ENCODE measurements at places on chromosomes 12 and 14.

GRCh38 chr12:104740668-104741067 lies 217.4 kb downstream of the SLC41A2 start:
- no peak for DNase-seq

- DNase-seq = no peak
These were observed 22.6 kb downstream of the KLC1 start for GRCh38 chr14:103651585-103651984.

DNA sequence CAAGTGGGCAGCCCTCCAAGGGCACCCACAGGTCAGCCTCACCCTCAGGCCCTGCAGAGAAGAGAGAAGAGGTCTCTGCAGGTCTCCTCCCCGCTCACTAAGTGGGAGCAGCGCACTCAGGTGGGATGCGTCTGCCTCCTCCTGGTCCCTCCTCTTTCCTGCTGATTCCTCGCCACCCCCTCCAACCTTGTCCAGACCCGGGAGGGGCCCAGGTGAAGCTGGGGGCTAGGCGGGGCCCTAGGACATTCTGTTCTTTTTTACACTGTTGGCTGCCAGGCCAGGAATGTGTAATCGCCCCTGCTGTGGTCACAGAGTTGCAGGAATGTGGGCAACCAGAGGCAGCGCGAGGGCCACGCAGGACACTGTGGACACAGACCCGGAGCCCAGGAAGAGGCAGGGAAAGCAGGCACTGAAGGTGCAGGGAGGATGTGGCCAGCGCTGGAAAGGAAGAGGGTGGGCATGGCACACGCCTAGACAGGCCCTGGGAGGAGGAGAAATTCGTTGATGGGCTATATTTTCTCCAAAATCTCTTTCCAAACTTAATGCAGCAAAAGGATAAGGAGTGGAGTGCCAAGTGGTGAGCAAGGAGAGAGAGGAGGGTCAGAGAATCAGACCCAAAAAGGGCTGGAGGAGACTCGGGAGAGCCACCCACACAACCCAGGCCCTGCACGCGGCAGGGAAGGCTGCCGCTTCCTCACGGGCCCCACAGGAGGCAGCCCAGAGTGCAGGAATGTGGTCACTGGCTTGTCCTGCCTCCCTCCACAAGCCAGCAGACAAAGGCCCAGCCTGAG lies 911 bp upstream of the SCNN1A start:
- DNase-seq = peak; percentile 89

DNA sequence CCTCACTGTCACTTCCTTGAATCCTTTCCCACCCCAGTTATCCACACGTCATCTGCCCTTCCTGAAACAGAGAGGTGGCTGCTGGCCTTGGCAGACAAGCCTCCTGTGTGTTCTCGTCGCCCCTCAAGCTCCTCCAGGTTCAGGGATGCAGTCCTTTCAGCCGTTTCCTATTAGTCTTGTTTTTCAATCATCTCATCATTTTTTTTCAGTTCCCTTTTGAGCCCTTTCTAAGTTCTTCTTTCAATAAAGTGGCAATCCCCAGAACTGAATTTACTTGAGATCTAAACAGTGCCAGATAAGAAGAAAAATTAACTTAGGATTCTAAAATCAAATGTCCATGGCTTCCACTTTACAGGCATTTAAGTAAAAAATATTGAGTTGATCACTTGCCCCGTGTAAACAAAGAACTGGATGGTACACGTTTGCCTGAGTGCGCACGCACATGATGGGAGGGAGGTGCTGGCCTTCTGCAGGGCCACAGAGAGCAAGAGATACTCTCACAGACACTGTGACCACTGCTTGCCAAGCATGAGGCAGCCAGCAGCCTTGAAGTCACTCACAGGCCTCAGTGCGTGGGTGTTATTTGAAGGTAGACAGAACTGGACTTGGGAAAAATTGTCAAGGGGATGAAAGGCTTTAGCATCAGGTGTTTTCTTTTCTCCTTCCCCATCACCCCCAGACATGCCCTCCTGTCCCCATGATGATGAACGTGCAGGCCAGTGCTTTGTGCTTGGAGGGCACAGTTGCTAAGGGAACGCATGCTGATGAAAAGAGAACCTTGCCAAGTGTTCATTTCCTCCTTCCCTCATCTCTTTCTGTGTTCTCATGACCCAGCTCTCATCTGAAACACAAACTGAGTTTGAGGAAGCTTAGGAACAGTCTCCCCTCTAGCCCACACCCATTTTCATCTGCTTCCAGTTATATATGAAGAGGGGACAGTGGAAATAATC lies 408.3 kb downstream of the EGLN3 start:
- no peak for DNase-seq

DNA sequence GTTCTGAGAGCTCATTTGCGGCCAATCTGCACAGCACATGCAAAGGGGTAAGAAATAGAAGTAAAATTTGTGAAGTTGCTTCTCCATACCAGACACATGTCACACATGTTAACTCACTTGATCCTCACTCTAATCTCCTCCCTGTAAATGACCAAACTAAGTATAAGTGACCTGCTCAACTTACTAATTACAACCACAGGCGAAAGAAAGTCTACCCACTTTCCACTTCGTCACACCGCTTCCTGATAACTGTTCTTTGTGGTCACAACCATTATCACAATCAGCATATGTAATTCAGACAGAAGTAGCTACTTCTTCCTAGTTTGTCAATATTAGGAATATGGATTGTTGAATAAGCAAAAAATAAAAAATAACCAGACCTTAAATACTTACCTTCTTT lies 293.7 kb upstream of the CLEC14A start:
- no peak for DNase-seq

GRCh38 chr12:59698600-59698999 lies 102.8 kb downstream of the SLC16A7 start:
- no peak for DNase-seq

DNA sequence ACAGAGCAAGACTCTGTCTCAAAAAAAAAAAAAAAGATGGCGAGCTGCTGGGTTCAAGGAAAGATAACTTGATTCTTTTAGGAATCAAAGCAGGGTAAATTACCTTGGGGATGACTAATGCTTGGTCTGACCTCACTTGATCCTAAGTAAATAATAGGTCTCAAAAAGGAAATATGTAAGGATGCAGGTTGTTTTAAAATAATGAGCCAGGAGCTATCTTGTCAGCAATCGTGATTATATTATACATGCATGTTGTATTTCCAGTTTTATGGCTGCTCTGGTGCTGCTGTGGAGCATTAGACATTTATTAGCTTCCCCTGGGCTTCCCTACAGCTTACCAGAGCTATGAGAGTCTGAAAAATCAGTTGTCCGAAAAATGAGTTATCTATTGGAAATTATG lies 2.6 kb downstream of the EIF2B2 start:
- DNase-seq = peak; percentile 8

DNA sequence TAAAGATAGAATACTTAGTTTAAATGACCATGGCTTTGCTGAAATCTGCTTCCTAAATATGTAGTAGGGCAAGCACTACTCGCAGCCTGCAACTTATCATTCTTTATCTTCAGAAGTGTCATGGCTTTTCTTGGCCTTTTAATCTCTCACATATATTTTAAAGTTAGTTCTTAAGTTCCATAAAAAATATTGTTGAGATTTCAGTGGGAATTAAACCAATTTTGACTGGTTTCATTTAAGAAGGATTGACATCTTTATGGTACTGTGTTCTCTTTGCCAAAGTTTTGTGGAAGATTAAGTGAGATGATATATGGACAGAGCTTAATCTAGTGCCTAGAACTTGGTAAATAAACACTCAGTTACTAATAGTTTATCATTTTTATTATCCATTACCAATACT lies 56.7 kb downstream of the KIAA0586 start:
- DNase-seq = no peak

DNA sequence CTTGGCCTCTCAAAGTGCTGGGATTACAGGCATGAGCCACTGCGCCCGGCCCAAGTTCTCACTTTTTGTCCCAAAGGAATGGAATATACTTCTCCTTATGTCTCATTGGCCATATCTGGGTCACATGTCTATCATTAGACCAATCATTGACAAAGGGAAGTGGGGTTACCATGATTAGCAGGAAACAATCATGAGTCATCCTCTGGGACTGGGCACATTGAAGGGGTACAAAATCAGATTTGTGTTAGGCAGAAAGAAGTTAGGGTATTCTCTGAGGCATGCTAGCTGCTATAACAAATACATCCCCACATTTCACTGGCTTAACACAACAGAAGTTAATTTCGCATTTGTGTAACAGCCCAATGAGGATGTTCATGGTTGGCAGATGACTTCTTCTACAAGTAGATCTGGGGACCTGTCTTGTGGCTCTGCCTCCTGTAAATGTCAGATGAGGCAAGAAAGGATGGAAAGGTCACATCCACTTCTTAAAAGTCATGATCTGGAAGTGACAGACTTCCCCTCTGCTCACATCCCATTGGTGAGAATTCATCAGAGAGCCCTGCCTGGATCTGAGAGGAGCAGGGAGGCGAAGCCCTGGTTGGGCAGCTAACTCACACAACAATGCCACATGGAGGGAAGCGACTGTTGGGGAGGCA lies 3.1 kb downstream of the CCDC63 start:
- no peak for DNase-seq

- no peak for DNase-seq
These were observed 123.0 kb downstream of the FOXN3 start for GRCh38 chr14:89294060-89294459.

GRCh38 chr12:117489671-117490070 lies 128.2 kb upstream of the NOS1 start:
- DNase-seq = no peak

- peak; percentile 63 for DNase-seq
These were observed 73.0 kb downstream of the CIT start for GRCh38 chr12:119804011-119804641.

DNA sequence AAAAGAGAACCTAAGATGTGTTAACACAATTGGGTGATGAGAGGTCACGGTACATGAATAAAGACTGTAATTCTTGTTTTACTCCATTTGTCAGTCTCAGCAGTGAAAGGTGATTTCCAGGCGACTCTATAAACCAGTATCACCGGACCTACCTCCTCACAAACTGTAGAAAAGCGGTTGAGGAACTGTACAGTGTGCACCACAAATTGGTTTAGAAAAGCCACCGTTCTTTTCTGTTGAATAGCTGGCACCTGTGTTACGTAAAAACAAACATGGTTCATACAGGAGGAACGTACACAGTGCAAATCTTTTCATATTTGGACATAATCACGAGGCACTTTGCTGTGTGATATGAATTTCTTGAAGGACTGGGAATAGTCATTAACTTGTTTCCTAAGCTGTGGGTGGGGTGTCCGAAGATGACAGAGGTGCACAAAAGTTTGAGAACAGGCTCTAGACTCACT lies 663 bp downstream of the WASHC3 start:
- peak; percentile 68 for DNase-seq

GRCh38 chr14:89215114-89215513 lies 201.9 kb downstream of the FOXN3 start:
- DNase-seq = peak; percentile 49

DNA sequence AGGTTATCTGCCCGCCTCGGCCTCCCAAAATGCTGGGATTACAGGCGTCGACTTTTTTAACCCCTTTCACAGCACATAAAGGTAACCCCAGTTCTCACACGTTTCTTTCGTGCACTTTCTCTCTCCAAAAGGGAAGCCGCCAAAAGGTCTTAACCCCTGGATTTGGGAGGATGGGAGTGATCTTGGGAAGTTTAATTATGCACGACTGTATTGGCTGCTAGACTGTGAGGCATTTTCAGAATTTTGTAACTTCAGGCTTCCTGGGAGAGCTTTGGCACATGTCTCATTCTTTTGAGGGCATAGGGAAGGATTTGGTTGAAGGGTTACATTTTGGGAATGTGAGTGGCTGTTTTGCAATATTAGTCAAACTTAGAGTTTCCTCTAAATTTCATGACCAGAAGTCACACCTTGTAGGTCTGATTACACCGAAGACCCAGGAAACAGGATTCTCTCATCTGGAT lies 1.4 kb upstream of the SMARCC2 start:
- peak; percentile 59 for DNase-seq

DNA sequence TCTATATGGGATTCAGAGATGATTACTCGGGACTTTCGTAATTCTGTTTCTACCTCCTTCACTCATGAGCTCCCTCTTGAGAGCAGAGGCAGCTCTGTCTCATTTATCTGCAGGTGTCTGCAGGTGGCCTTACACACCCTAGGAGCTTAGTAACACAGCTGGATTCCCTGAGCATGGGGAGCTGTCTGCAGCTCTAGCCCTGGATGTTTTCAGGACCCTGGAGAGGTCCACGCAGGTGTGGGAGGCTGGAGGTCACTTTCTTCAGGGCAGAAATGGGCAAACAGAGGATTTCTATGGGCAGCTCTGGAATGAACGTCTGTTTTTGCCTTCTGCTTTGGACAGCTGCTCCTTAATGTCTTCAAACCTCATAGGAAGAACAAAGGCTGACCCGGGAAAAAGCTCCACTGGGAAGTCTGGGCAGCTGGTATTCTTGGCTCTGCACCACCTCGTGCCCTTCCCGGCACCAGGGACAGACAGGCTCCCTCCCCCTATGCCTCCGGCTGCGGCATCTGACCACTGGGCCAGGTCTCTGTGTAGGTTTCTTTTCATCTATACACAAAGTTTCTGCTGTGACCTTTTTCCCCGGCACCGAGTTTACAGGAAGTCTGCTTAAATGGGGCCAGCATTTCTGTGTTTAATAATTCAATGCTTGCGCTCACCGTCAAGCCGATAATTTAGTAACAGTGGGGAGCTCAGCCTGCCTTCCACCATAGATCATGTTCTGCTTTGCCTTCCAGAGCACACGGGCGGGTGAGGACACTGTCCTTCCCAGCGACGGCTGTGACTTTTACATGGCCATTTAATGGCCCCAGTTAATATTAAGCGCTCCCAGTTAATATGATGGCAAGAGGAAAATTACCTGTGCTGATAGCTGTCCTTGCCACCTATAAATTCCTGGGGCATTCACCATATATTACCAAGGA lies 320.2 kb upstream of the SFSWAP start:
- DNase-seq = peak; percentile 69

DNA sequence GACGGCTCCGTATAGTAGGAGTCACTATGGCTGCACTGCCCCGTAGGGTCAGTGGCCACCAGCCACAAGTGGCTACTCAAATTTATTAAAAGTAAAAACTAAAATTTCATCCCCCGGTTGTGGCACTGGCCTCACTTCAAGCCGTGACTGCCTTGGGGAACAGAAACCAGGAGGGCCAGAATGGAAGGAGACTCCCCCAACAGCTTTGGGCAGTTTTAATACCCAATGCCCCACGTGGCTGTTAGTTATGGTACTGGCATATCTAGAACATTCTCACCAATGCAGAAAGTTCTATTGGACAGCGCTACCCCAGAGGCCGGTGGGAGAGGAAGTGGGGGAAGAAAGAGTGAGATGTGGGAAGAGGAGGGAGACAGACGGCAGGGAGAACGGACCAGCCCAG lies 6.2 kb downstream of the NCOR2 start:
- no peak for DNase-seq

- DNase-seq = no peak
These were observed 156.3 kb downstream of the NTF3 start for GRCh38 chr12:5588176-5588575.

GRCh38 chr14:99703381-99703780 lies 19.3 kb downstream of the CYP46A1 start:
- DNase-seq = no peak

- no peak for DNase-seq
These were observed 19.4 kb downstream of the A2ML1 start for GRCh38 chr12:8841778-8842177.

GRCh38 chr14:93398491-93398890 lies 32.2 kb upstream of the UNC79 start:
- no peak for DNase-seq

All from DMS53 (cell line).